Activated CD8-positive, alpha-beta memory T cell treated with anti-CD3 and anti-CD28 coated beads, Interleukin-2, amount 50 U/mL, for 48 hours (primary cell): ENCODE measurements at places on chromosomes 2 and 18.

DNA sequence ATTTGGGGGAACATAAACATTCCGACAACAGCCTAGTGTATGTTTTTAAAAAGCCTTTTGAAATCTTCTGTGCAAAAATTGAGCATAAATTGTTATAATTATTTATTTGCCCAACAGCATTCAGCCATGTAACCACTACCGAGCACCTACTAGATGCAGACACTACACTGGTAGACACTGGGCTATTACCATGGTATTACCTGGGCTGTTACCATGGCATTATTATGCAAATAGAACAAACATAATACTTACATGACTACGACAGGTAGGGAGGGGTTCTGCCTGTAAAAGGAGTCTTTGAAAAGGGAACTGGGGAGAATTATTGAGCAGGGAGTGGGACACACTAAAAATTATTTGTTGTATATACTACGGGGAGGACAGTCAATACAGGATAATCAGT, 116.4 kb downstream of the MREG start:
- no peak for DNase-seq

DNA sequence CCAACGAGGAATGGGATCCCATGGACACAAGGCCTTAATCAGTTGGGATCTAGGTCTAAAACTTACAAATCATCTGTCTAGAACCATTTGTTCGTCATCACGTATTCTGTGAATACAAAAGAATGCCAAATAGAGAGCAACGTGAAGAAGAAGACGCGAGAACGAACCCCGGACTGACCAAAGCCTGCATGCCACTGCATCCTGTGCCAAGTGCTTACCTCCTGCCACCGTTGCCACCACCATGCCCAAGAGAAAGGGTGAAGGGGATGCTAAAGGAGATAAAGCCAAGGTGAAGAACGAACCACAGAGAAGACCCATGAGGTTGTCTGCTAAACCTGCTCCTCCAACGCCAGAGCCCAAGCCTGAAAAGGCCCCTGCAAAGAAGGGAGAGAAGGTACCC, 30.2 kb downstream of the ITSN2 start:
- DNase-seq, result no peak

GRCh38 chr2:71715951-71716696, 262.8 kb downstream of the DYSF start:
- no peak for DNase-seq

DNA sequence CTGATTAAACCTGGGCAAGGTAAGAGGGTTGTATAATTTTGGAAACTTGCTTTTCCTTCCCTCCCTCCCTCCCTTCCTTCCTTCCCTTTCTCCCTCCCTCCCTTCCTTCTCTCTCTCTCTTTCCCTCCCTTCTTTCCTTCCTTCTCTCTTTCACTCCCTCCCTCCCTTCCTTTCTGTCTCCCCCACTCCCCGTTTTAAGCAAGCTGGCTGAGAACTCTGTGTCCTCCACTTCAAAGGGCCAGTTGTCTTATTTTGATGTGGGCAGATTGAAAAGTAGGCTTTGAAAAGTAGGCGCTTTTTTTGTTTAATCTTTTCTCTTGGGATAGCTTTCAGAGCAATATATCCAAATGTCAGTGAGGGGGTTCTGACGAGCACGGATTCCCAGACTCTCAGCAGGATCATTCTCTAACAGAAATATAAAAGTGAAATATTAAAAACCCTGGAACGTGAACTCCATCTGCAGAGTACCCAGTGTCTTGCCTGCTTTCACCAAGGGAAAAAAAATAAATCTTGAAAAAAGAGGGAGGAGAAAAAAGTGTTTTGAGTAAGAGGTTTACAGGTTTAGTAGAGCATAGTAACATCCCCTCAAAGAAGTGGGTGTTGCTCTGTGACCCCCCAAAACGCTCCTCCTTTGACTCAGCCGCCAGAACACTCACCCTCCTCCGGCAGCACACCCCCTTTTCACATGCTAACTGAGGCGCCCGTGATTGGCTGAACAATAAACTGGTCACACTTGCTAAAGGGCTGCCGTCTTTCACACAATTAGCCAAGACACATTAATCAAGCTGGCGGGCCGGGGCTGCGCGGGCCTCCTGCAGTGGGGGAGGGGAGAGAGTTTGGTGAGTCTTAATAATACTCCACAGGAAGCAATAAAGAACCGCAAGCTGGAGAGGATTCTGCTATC, 52.2 kb downstream of the CDK15 start:
- DNase-seq, result peak; percentile 63

GRCh38 chr2:179592167-179592936, 269.1 kb downstream of the ZNF385B start:
- DNase-seq, result no peak

- no peak for DNase-seq
Measured at GRCh38 chr18:48165111-48165866, 234.8 kb upstream of the SMAD2 start.

DNA sequence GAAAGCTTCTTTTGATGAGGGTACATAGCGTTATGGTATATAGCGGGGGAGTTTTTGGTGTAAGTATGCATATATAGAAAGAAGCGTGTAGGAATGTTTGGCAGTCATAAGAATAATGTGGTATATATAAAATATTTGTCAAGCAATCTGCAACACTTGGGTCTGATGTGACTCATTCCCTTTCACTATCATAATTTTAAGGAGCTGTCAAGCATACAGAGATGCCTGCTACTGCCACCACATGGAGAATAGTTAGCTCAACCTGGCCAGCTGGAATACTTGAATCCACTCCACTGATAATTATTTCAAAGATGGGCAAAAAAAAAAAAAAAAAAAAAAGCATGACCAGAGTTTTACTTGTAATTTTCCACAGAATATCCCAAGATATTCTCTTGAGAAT, 559.8 kb upstream of the REG3G start:
- DNase-seq, result no peak

DNA sequence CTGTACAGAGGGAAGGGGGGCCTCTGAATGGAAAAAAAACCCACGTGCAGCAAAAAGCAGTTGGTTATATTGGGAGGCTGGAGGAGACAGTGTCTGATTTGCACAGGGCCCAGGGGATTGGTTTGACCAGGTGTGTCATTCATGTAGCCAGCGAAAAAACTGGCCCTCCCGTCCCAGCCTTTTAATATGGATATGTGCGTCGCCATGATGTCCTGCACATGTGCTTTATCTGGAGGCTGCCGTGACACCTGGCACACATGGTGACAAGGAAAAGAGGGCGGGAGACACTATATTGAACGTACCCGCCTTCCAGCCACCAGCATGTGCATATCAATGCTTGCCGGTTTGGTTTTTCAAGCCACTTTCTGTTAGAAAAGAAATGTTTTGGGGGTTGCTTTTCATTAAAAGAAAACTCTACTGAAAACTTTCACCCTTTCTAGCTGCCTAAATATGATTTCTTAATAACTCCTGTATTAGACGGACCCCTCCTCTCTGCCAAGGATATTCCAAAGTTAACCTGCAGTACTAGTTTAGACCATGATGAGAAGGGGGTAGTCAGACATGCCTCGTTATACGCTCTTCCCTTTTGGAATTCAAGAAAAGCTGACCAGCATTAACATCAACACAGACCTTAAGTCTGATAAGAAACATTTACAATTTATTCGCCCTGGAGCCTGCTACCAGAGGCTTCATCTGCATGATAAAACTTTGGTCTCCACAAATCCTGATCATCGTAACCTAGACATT, 16.2 kb downstream of the SLC25A52 start:
- no peak for DNase-seq

DNA sequence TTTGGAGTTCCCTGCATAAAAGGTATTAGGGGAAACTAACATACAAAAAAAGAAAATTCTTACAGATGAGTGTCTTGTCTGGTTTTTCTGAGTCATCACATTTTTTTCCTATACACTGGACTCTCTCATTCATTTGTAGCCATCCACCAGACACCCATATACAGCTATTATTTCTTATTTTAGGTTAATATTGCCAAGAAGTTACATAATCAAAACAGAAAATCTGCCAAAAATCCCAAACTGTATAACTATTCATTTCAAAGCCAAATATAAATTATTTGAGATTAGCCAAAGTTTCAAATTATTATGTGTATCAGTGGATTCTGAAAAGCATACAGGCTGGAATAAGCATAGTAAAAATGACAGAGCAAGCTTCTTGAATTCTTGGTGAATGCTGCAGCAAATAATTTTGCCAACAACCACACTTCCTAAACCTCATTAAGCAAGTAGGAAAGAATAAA, 191.2 kb downstream of the NCKAP5 start:
- DNase-seq, result no peak

- DNase-seq, result no peak
Measured at GRCh38 chr2:116444256-116444872, 1370.1 kb upstream of the DDX18 start.

DNA sequence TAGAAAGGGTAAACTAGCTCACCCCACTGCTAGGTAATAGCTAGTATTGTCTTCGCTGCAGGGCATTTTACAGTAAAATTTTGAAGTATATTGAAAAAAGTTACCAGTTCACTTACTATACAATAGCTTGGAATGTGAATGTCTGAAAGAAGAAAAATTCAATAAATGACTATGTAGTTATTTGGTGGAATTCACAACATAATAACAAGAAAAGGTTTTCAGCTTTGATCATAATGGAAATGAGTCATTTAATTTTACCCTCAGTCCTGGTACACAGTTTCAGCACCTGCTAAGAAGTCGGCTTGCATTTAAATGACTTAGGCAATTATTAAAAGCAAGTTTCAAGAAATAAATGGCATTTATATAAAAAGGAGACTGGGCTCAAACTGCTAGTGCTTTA, 90.4 kb downstream of the NUP35 start:
- DNase-seq, result no peak

DNA sequence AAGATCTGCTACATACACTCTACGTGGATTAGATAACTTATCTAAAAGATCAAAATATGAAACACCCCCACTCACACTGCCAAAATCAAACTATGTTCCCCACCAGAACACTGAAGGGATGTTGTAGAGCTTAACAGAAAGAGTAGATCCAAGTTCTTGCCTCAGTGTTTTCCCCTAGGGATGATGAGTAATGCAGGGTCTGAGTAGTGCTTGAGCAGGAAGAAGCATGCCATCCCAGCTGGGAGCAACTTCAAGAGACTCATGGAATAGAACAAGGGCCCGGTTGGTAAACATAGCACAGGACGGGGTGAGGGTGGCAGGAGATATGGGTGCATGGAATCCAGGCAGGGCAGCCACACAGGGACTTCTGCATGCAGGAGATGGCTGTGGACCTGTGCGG, 74.3 kb downstream of the SNTG2 start:
- DNase-seq, result no peak

DNA sequence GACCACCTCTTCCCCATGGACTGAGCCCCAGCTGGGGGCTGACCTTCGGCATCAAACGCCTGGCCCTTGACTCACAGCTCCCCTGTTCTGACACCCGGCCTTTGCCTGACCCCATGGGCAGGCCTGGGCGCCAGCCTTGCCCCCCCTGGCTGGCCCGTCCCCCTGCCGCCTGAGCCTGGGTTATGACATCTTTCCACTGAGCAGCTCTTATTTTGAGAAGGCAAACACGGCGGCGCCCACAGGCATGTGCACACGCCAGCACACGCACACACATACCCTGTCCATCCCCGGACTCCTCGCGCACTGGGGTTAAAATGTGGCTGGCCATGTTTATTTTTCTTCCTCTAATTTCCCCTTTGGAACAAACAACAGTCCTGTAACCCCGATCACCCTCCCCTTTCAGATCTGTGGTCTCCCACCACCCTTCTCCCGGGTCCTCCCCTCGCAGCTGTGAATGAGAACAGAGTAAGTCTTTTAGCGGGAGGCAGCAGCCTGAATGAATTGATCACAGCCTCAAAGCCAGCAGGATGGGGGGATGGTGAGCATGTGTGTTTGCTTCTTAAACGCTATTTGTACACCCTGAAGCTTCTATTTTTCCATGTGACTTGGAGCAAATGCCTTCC, 11.8 kb upstream of the ATOH8 start:
- DNase-seq, result no peak

DNA sequence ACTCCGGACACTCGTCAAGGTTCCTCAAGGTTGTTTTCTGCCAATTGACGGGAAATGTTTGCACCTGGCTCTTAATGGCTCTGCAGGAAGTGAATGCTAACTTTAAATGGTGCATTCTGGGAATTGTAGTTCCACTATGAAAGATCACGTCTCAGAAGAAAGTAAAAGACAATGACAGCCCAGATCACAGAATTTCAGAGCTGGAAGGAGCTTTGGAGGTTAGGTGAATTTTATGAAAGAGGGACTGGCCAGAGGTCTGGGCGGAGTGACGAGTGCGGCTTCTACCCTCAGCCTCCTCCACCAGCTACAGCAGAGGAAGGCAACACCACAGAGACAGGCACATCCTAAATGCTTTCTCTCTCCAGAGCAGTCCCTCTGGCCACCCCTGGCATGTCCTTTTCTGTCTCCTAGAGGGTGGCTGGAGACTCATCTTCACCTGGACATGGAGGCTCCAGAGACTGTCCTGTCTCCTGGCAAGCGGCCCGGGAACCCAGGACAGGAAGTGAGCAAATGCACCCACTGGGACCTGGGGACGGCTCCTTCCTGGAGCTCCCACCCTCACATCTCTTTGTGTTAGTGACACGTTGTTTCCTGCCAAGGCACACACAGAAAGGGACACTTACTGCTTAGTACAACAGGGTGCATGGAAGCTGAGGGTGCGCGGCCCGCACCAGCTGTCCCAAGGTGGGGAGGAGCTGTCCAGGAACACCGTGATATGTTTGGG, 19.4 kb downstream of the THAP4 start:
- peak; percentile 65 for DNase-seq

DNA sequence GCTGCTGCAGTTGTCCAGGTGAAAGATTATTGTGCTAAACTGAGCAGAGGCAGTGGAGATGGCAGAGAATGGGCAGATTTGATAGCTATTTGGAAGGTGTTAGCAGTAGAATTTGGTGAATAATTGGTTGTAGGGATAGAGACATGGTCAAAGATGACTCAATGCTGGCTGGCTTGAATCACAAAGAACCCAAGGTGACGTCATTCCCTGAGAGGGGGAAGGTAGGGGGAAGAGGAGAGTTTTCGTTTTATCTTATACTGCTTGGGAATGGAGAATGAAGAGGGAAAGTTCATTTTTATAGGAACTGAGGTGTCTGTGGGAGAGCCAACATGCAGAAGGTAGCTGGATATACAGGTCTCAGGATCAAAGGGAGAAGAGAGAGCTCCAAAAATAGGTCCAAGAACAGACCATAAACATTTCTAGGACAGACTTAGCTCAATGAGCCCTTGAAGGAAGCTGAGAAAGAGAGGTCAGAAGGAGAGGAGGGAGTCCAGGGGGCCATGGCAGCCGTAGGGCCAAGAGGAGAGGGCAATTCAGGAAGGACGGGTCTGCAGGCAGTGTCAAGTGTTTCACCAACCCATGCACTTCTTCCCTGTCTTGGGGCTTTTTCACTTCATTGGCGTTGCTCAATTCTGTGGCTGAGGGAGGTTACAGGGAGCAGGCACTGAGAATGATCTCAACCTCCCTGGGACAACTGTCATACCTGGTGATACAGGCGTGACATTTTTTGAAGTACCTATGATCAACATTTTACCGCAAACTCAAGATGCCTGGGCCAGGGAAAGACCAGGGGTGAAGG, 281.3 kb downstream of the TDRD15 start:
- no peak for DNase-seq
